ENCODE measurements at places on chromosomes 11 and 22.

DNA sequence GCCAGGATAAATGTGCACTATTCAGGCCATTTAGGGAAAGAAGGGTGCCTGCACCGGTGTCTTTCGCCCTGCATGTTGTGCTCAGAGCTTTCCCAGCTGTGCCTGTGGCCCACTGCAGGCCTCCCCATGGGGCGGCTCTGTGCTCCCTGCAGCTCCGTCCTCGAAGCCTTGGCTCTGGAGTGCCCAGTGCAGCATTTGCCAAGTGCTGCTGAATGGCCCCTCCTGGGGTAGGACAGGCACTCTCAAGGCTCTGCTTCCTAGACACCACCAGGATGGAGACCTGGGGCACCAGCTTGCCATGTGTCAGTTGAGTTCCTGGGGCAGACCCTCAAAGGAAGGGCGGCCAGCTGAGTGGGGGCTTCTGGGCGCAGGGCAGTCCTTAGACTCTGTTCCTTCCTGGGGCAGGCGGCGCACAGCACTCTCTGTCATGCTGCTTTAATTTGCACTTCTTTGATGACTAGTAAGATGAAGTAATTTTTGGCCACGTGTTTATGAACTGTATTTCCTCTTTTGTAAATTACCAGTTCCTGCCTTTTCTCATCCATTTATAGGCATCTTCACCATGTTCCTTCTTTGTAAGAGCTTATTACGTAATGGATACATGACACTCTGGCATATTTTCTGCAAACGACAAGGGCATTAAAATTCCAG, 32.1 kb upstream of the GNB1L start:
- DNase-seq = no peak

- no peak for DNase-seq
Observed at GRCh38 chr22:23357053-23357452, 176.7 kb downstream of the BCR start.

GRCh38 chr22:35440129-35440528, 40.2 kb downstream of the MCM5 start:
- DNase-seq = no peak

- DNase-seq = no peak
Observed at GRCh38 chr11:8309311-8309710, 45.6 kb upstream of the LMO1 start.

- no peak for DNase-seq
Observed at GRCh38 chr22:38862375-38863329, 9.4 kb downstream of the CBX6 start.

DNA sequence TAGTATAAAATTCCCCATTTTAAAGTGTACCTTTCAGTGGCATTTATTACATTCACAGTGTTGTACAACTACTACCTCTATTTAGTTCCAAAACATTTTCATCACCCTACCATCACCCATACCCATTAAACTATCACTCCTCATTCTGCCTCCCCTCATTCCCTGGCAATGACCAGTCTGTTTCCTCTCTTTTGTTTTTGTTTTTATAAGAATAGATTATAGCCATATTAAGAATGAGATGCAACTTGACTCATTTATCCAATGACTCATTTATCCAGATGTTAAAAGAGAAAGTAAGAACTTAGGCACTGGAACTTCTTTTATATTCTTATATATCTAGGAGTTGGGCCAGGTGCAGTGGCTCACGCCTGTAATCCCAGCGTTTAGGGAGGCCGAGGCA, 156.3 kb downstream of the FAT3 start:
- DNase-seq = no peak

GRCh38 chr22:19679522-19680101, 34.7 kb upstream of the SEPTIN5 start:
- DNase-seq = no peak

GRCh38 chr22:50218996-50219727, 18.4 kb downstream of the SELENOO start:
- DNase-seq = no peak

GRCh38 chr11:1573903-1574237, 1.8 kb upstream of the DUSP8 start:
- no peak for DNase-seq

- DNase-seq = no peak
Observed at GRCh38 chr22:44648821-44649565, 53.0 kb upstream of the PRR5 start.

- DNase-seq = no peak
Observed at GRCh38 chr22:20131859-20132685, 468 bp downstream of the ZDHHC8 start.

- DNase-seq = peak; percentile 54
Observed at GRCh38 chr11:61567286-61568061, 13.4 kb downstream of the SYT7 start.

- no peak for DNase-seq
Observed at GRCh38 chr11:59710136-59710847, 3.4 kb downstream of the OR10V1 start.

- no peak for DNase-seq
Observed at GRCh38 chr11:93100211-93100610, 97.6 kb downstream of the SLC36A4 start.

DNA sequence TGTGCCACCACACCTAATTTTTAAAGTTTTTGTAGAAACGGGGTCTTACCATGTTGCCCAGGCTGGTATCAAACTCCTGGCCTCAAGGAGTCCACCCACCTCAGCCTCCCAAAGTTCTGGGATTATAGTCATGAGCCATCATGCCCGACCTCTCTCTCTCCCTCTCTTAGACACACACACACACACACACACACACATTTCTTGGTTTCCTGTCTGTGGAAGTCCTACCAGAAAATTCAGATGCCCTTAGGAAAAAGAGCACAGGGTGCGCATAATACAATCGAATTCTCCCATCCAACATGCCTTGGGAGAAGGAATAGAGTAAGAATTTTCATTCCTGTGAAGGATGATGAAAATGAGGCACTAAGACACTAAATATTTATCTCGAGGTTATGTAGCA, 10.4 kb downstream of the MICAL3 start:
- DNase-seq = no peak

DNA sequence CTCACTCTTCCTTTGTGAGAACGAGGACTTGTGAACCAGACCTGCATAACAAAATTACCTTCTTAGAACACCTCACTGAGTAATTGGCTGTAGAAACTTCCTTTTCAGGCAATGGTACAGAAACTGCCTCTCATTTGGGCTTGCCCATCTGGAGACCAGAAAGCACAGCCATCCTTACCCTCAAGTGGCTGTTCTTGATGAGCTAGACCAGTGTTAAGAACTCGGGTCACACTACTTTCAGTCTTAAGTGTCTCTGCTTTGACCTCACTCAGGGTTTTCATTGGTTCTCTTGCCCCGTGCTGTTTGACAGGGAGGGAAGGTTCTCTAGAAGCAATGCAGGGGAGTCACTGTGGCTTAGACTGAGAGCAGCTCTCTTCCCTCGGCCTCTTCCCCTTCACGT, 29.3 kb downstream of the NAT10 start:
- DNase-seq = no peak

DNA sequence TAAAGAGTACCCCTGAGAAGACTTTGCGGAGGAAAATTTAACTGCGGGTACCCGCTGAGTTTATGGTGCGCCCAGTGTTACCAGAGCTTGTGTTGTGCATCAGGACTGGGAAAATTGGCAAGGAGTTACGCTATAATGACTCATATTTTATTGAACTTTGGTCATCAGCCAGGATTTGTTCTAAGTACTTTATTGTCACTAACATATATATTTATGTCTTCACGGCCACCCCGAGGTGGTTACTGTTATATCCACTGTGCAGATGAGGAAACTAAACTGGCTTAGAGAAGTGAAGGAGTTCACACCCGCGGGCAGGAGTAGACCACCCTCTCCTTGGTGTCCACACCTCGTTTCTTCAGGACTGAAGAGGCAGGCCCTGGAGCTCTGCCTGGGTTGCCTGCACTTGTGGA, 667 bp downstream of the ACCS start:
- no peak for DNase-seq

DNA sequence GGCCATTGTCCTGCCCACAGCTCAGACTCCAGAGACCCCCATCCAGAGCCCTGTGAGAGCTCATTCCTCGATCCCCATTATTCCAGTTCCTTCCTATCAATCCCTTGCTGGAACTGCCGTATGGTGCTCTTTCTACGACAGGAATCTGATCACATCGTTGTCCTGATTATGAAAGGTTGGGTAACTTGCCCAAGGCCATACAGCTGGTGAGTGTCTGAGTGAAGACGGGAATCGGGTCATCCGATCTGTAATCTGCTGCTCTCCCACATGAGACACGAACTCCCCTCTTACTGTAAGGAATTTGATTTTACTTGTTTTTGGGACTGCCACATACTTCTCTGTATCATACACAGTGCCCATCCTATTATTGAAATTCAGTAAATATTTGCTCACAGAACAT, 149.1 kb downstream of the OPCML start:
- DNase-seq = no peak

DNA sequence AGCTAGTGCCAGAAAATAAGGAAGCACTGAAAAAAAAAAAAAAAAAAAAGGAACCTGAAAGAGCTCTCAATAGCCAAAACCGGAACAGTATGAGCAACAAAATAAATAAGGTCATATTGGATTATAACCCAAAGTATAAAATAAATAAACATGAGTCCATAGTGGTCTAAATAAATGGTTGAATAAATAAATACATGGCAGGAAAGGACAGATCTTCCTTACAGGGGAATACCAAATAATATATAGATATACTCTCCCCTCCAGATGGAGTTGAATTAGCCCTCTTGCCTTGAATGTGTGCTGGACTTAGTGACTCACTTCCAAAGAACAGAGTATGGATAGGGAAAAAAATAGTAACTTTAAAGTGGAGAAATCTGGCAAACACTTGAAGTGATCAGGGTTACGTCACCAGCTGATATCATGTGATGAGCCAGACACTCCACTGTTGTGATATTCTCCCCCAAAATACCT, 14.3 kb upstream of the ARRB1 start:
- DNase-seq = no peak

- peak; percentile 27 for DNase-seq
Observed at GRCh38 chr11:134261626-134262488, 8.5 kb downstream of the ACAD8 start.

DNA sequence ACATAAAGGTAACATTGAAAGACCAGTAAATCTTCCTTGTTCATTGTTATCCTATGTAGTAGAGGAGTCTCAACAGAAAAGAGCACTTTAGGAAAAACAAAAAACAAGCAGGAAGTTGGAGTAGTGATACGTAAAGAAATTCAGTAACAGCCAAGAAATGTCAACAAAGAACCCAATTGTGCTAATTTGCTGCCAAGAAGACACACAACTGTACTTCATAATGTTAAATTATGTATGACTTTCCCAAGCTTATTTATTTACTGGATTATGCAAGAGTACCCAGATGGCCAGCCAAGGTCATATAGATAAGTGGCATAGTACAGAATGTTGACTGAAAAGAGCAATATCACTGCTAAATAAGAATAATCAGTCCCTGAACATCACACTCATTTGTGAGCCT, 264.7 kb upstream of the CCDC179 start:
- DNase-seq = no peak

DNA sequence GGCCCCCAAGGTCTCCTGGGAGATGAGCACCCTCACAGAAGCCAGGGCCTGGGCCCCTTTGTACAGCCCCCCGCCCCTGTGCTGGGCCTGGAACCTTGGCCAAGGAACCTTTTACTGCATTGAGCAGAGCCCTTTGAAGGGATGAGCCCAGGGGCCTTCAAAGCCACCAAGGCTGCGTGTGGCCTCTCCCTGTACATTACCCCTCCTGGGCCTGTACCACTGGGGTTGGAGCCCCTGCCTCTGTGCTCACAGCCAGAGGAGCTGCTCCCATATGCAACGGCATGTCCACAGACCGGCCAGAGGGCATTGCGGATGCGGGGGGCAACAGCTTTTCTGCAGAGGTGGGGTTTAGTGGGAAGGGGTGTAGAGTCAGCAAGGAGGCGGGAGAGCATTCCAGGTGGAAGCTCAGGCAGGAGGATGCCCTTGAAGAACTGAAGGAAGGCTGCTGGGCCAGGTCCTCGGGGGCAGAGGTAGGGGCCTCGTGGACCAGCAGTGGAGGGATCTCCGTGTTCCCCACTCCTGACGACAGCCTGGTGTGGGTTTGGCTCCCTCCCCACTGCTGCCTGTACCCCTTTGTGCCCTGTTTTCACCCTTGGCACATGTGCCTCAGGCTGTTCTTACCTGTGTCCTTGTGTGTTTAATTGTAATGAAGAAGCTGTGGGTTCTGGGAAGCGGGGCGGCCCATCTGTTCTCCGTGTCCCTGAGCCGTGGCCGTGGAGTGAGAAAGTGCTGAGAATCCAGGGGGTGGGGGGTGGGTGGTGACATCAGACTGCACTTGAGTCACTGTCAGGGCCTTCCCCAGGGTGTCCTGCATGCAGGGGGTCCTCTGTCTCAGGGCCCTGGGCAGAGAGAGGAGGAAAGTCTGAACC, 46.9 kb downstream of the ARHGAP8 start:
- no peak for DNase-seq

- DNase-seq = peak; percentile 10
Observed at GRCh38 chr11:125591649-125592304, 875 bp upstream of the STT3A start.

GRCh38 chr11:66080055-66080817, 10.2 kb downstream of the PACS1 start:
- DNase-seq = peak; percentile 55

DNA sequence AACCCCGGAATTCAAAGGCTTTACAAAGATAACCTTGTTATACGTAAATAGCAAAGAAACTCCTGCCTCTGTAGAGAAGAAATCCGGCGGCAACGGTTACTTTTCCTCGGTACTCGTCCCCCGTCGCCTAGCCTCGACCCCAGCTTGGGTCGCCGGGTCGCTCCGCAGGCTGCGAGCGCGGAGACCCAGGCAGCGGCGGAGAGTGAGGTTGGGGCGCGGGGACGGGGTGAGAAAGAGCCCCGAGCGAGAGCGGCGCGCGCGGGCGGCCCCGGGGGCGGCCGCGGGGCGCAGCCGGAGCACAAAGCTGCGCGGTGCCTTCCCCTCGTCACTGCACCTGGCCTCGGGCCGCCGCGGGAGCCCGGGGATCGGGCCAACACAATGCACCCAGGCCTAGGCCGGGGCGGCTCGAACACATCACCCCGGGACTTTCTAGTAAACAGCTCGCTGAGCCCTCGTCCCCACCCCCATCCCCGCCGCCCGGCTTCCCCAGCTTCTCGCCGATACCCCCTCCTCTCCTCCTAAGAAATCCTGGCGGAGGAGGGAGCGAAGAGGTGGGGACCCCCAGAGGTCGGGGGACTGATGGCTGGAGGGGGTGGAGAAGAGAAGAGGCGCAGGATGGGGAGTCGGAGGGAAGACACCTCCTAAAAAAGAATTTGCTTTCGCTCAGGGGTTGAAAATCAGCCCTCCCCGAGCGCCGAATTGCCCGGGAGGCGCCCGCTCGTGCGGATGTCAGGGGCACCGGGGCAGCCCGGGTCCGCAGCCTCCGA, 845 bp downstream of the MPPED2 start:
- DNase-seq = no peak

DNA sequence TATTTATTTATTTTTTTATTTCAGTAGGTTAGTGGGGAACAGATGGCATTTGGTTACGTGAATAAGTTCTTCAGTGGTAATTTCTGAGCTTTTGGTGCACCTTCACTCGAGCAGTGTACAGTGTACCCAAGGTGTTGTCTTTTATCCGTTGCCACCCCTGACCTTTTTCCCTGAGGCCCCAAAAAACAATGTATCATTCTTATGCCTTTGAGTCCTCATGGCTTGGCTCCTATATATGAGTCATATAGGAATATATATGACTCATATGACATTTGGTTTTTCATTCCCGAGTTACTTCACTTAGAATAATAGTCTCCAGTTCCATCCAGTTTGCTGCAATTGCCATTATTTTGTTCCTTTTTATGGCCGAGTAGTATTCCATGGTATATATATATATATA, 763.9 kb downstream of the NTM start:
- no peak for DNase-seq

Measured in stimulated activated CD4-positive, alpha-beta T cell treated with anti-CD3 and anti-CD28 coated beads, Interleukin-12 subunit alpha, Interleukin-12 subunit beta, amount 100 ng/mL, for 48 hours (primary cell).